ENCODE measurements at places on chromosomes 1 and 21.

DNA sequence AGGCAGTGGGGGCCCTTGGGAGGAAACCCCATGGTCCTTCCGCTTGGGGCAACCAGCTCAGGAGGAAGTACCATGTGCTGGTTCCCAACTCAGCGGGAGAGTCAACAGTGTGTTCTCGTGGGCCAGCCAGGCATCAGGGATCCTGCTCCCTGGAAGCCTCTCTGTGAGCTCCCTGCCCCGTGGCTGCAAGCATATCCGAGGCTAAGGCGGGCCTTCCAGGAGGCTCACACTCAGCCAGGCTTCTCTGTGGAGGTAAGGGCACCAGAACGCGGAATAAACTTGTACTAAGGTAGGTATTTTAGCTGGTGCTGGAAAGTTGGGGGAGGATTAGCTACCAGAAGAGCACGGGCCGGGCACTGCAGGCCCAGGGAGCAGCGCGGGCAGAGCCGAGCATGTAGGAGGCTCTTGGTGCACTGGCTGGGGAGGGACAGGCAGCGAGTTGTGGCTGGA is 74.7 kb upstream of the POU3F1 start:
- DNase-seq, result no peak

- DNase-seq, result peak; percentile 66
Measured at GRCh38 chr1:90561911-90562310, 155.2 kb downstream of the BARHL2 start.

DNA sequence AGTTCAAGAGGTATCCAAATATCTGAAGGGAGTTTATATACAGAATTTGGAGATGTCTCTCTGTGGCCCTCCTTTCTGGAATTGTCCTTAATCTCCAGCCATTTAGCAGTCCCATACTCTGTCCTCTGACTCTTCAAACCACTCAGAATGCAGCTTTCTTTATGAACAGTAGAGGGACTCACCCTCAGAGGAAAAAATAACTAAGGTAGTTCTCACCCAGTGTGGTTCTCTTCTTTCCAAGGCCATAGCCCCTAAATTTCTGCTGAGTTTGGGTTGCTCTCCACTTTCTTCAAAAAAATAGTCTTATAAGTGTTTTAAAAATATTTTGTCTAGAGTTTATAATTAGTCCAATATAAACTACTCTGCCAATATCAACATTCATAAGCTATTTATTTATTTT is 369.7 kb downstream of the MATN1 start:
- no peak for DNase-seq

GRCh38 chr1:194194724-194195123 is 1008.3 kb upstream of the B3GALT2 start:
- no peak for DNase-seq

DNA sequence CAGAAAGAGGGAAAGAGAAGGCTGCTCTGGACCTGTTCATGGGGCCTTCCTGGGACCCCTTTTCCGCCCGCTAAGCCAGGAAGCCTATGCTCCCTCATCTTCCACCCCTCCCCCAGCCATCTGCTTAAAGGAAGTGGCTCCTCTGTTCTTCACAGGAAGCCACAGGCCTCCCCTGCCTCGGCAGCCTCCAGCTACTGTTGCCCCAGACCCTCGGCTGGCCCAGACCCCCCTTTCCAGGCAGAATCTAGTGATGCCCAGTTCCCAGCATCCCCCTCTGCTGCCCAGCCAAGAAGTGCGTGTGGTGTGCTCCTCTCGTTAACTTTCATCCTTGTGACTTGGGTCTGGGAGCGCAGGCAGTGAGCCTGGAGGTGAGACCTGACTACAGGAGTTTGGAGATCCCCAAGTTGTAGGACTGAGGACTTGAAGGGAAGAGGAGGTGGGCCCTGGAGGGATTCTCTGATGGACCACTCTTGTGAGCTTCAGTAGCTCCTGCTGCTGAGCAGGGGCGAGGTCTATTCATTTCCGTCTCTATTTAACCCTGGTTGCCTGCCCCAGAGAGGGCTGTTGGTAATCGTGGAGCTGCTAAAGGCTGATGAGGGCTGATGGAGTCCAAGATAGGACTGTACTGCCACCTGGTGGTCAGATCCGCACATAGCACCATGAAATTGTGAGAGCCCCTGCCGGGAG is 9.1 kb downstream of the IFI6 start:
- DNase-seq, result peak; percentile 73

- no peak for DNase-seq
Measured at GRCh38 chr1:81155131-81155530, 645.6 kb upstream of the ADGRL2 start.

All from iPS-NIHi11 (cell line).